ENCODE measurements at places on chromosomes 2 and 18.

- DNase-seq = no peak
These were observed 8.4 kb downstream of the SCLY start for GRCh38 chr2:238069021-238069709.

- no peak for DNase-seq
These were observed 114.5 kb downstream of the GYPC start for GRCh38 chr2:126770466-126770865.

- no peak for DNase-seq
These were observed 81.4 kb downstream of the CMPK2 start for GRCh38 chr2:6784291-6784690.

- no peak for DNase-seq
These were observed 59.4 kb upstream of the HPCAL1 start for GRCh38 chr2:10242998-10243925.

GRCh38 chr2:130344578-130344977, 1.9 kb downstream of the IMP4 start:
- no peak for DNase-seq

GRCh38 chr18:58567453-58568196, 61.3 kb downstream of the ALPK2 start:
- DNase-seq = no peak

DNA sequence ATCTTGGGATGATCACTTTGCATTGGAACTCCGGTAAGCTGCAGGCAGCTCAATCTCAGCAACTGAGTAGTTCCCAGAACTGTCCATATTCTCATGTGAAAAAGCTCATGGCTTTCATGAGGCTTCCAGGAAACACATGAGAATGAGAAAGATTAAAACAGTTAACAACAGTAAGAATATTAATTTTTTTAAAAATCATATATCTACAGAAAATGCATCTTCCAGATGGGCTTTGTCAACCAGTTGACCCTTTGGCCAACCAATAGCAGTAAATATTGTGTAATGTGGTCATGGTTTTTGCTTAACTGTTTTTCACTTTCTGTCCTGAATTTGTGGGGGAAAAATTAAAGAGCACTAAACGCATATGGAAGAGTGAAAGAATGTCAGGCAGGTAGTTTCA, 131.2 kb upstream of the CCDC195 start:
- DNase-seq = no peak

DNA sequence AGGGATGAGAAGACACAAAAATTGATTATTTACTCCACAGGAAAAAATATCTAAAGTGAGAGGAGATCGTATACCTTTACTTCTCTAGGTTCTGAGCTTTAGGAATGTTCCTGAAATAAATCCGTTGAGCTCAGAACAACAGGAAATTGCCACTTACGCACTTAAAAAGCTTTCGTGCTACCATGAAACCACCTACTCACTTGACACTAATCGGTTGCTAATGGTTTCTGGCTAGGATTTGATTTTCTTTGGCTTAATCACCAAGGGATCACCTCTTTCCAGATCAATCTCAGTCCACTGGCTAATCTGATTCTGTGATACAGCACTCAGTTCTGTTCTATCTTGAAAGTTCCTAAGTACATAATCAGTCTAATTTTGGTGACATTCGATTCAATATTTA, 419.6 kb downstream of the DLGAP1 start:
- no peak for DNase-seq

DNA sequence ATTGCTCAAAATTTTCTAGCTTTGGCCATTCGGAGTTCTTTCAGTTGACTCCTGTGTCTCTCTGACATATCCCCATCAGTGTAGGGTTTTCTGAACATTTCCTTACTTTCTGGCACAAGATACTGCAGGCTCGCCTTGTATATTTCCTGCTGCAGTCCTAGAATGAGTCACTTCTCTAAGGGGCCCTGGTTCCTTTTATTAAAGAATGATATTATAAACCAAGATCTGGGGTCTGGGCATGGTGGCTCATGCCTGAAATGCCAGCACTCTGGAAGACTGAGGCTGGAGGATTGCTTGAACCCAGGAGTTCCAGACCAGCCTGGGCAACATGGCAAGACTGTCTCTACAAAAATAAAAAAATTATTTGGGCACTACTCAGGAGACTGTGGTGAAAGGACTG, 3.0 kb upstream of the RPL37A start:
- DNase-seq = no peak

DNA sequence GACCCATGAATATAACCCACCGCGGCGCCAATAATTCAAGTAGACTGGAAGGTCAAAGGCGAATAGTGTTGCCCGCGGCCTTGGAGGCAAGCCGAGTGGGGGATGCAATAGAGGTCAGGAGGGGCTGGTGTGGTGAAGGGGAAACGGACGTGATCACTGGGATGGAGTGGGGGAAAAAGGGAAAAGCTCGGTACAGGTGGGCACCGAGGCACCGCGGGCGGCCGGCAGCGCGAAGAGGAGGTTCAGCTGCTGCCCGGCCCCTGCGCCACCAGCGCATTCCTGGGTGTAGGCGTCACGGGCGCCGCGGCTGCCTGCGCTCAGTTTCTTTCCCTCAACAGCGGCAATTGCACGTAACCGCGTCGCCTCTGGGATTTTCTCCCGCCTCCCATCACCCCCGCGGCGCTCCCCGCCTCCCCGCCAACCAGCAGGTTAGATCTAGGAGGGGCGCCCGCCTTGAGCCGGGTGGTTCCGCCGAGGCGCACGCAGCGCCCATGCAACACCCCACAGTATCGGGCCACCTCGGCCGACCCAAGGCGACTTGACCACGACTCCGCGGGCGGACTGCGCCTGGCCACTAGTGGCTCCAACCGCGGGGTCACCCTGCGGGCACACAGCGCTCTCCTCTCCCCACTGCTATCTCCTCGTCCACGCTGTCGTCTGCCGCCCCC, 1.5 kb downstream of the RND3 start:
- DNase-seq = no peak

DNA sequence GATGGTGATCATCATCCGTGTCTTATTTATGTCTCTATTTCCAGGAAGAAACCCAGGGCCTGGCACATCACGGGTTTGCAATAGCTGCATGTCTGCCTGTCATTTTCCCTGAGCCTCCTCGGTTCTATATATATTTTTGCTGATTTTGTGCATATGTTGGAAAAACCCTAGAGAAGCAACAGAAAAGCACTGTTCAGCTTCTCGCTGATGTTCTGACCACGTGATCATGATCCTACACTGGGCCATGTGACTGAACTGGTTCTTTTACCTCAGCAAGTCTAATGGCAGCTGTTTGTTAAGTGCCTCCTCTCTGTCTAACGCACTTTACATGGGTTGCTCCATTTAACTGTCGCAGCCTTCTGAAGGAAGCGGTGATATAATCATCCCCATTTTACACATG, 71.3 kb downstream of the CMPK2 start:
- no peak for DNase-seq
